ENCODE measurements at places on chromosomes 1 and 21.

GRCh38 chr1:97412737-97413136, 508.1 kb downstream of the DPYD start:
- no peak for DNase-seq

DNA sequence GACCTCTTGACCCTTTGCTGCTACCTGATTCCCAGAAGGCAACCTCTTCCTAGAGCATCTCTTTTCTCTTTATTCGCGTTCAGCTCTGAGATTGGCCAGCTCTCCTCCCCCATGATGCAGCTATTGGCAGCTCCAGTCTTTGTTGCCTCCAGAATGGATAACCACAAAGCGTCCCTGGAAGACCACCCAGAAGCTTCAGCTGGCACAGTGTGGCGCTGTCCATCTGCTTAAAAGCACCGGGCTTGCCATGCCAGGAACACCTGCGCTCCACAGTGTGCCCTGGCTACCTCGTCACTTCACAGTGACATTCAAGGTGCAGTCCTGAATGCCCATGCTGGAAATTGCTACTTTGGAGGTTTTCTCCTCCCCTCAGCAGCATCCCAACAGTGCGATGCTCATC, 353.9 kb downstream of the LMO4 start:
- no peak for DNase-seq

DNA sequence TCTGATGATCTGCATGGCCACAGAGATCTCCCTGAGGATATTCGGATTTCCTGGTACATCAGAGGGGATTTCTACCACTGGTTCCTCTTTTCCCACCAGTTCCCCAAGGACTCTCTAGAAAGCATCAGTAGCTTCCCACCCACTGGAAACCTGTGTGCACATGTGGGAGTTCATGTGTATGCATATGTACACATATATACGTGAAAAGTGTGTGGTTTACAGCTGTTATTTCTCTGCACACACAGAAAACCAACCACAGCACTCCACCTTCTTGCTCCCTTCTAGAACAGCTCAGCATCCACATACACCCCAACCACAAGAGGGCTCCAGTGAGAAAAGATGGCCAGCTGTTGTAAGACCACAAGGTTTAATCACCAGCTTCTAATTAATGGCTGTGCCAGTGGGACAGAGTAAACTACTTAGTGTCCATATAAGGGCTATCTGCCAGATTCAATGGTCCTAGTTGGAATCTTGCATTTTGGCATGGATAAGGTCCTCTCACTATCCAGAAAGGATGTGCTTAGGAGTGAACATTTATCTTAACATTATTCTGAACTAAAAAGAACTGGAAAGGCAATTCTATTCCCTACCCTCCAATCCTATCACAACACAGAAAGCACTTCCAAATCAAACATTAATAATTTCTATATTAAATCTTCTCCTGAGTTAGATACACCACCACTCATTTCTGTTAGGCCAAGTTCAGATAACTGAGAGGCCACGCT, 24.1 kb downstream of the GPR3 start:
- peak; percentile 86 for DNase-seq

- peak; percentile 45 for DNase-seq
Measured at GRCh38 chr1:160618763-160619274, 28.0 kb downstream of the SLAMF1 start.

GRCh38 chr1:117173691-117174090, 37.0 kb downstream of the VTCN1 start:
- no peak for DNase-seq

- DNase-seq = no peak
Measured at GRCh38 chr1:54110996-54111395, 41.8 kb downstream of the CDCP2 start.

DNA sequence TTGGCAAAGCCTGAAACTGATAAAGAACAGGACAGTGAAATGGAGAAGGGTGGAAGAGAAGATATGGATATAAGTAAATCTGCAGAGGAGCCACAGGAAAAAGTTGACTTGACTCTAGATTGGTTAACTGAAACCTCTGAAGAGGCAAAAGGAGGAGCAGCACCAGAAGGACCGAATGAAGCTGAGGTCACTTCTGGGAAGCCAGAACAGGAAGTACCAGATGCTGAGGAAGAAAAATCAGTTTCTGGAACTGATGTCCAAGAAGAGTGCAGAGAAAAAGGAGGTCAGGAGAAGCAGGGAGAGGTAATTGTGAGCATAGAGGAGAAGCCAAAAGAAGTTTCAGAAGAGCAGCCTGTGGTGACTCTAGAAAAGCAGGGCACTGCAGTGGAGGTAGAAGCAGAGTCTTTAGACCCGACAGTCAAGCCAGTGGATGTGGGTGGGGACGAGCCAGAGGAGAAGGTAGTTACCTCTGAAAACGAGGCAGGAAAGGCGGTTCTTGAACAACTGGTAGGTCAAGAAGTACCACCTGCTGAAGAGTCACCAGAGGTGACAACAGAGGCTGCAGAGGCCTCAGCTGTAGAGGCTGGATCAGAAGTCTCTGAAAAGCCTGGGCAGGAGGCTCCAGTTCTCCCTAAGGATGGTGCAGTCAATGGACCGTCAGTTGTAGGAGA, 16.3 kb downstream of the CCDC17 start:
- no peak for DNase-seq

DNA sequence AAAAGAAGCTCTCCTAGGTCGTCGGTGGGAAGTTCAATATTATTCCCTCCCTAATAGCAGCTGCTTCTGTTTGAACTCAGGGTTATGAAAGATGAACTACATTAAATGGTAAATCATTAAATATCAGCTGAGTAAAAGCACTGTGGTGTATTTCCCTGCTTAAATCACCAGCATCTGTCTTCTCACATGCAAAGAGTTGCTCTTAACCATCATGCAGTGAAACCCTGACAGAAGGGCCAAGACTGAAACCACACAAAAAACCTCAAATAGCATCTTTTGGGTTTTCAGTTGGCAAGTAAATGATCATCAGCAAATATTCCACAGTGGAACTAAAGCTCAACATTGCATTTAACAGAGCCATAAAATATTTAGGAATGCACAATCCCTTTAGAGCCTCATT, 380.0 kb upstream of the ADGRL2 start:
- no peak for DNase-seq

DNA sequence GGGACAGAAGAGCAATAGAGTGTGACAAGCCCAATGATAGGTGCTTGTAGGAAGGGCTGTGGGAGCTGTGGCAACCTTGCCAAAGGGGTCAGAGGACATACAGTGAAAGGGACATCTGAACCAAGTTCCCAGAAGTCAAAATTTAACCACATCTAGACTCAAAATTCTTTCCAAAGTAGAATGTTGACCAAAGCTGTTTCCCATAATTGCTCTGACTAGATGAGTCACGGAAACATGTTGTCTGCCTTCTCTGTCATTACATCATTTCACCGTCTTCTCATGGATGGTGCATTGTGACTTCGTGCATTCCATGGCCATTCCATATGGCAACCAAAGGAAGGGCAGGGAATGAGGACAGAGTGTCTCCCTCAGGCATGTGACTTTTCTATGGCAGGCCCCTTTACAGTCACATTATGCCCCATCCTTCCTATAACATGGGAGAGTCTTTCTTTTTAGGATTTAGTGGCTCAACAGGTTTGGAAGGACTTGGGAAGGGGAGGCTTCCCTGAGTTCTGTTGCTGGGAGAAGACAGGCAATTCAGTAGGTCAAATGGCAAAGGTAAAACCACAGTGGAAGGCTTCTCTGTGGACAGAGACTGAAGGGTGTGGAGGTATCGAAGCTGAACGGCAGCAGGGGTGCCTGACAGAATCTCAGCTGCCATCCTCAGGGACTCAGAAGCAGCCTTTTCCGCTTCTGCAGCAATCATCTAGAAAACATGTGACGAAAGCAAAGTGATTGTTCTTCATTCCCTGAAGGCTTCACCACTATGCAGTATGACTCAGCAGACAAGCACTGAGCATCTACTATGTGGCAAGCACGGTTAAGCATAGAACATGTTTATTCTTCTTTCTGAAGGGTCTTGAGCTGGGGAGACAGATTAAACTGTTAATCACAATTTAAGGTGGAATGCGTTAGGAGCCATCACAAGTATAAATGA, 24.7 kb downstream of the NPHS2 start:
- peak; percentile 29 for DNase-seq

DNA sequence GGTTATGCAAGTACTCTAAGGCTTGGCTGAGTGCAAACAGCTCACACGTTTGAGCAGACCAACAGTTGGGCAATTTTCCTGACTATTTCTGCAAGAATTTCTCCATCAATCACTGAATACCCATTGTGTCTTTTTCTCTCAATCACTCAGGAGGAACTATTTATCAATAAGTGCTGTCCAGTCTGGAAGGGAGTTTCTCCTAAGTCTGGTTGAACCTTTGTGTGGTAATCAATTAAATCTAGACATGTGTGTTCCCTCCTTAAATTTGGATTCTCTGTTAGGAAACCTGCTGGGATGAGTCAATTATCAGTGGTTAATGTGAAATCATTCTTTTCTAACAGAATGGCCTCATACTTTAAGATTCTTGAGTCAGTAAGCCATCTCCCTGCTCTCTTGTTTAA, 6.8 kb upstream of the AADACL3 start:
- DNase-seq = no peak

DNA sequence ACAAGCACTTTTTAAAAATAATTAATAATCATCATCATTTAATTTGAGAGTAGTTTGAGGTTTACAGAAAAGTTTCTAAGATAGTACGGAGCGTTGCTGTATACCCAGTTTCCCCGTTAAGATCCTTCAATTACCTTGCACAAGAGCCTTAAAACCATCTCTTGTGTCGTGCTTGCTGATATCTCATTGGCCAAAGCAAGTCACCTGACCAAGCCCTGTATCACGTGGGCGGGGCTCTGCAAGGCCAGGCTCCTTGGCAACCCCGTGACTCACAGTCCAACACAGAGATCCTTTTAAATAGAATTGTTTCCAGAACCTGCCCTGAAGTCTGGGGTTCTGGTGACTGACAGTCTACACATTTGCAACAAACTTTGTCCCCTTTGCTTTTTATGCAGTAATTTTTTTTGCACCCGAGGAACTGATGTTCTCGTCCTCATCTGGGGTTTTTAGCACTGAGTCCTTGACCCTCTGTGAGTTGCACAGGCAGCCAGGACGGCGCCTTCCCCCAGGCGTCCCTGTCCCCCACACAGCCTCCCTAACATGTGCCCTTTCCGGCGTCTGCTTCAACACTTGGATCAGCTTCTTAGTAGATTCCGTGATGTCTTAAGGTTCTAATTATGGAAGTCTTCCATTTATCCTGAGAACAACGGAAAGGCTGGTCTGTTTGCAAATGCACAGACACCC, 183.3 kb upstream of the TMEM51 start:
- DNase-seq = no peak

DNA sequence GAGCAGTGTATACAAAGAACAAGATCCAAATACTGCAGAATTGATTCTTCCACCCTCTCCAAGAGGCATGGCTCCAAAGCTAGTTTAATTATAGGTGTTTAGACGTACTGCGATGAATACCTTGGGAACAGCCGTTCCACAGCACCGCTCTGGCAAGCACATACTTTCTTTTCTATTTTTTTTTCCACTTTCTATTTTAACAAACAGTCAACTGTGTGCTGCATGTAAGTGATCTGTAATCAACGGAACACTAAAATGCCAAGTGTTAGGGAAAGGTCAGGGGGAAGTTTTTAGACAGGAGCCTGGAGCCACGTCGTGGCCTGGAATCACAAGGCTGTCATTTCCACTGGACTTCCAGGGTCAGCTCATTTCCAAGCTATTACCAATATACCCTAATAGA, 486.4 kb upstream of the DAB1 start:
- DNase-seq = no peak

DNA sequence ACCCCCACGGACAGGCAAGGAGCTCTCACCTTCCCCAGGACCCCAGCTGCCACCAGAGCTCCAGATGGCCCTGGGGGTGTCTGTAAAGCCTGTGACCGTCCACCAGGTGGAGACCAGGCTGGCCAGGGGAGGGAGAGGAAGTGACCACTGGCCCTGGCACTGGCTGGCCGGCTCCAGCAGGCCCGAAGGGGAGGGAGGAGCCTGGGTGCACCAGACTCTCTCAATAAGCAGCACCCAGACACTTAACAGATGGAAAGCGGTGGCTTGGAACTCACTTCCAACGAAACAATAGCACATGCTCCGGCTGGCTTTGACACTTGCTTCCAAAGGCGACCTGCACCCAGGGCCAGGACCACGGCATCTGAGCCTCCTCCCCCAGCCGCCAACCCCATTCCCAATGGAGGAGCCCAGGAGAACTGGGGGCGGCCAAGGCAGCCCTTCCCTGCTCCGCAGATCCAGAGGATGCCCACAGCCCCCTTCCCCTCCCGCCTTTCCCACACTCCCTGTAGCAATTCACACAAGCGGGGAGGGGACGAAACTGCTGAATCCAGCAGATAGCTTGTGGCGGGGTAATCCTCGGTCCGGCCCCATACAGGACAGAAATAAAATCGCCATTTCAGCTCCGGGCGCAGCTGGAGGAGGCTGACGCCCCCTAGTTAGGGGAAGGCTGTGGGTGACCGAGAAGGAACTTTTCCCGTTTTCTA, 742 bp upstream of the PDE9A start:
- no peak for DNase-seq

DNA sequence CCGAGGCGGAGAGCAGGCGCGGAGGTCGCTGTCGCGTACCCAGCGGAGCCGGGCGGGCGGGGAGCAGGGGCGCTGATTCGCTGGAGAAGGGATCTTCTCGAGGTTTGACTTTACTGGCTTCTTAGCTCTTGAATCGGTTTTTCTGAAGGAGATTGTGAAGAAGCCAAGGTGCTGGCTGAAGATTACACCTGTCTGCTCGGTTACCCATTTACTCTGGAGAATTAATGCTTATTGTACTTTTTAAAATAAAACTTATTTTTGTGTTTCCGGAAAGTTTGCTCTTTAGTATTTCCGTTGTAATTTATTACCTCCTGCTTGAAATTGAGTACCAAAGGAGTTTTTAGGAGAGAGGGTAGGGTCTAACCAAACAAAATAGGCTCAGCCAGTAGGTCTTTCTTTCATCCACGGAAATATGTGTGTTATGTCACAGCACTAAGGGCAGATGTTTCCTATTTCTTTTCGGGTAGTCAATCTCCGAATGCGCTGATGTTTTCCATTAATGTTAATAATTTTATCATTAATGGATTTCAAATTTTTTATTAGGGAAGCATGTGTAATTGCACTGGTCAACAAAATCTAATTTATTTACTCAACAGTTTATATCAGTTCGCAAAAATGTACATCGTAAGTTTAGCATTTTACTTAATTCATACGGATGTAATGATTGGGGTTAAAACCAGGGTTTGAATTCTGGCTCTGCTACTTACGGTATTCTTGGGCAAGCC, 510 bp upstream of the GNG5 start:
- DNase-seq = no peak

GRCh38 chr1:111754984-111755330, 744 bp upstream of the DDX20 start:
- DNase-seq = no peak

GRCh38 chr1:225464851-225465792, 37.3 kb upstream of the LBR start:
- DNase-seq = no peak

- no peak for DNase-seq
Measured at GRCh38 chr1:77232829-77233228, 13.6 kb upstream of the PIGK start.

GRCh38 chr1:13617773-13618172, 34.1 kb downstream of the PDPN start:
- no peak for DNase-seq

GRCh38 chr21:15028186-15028585, 36.6 kb downstream of the NRIP1 start:
- DNase-seq = peak; percentile 24

- no peak for DNase-seq
Measured at GRCh38 chr21:37644636-37645035, 271.6 kb downstream of the KCNJ6 start.
